MCF 10A (cell line): ENCODE measurements at places on chromosomes 4 and X. TPM values are rescaled to one million over a fixed set of nuclear protein-coding genes. Genes with fewer than 3 reads are reported as not detected.

Gene H2BW1
- not detected in 2 replicates for total RNA-seq

Gene COL25A1
- not detected in 2 replicates for total RNA-seq

Gene PDCL2
- not detected in 2 replicates for total RNA-seq

Gene PJA1
- total RNA-seq: 12.6 and 14.1 TPM in 2 replicates

Gene EXOC1L
- total RNA-seq: not detected in 2 replicates

Gene ZFP42
- not detected in 2 replicates for total RNA-seq

Gene LIN54
- 16.0 and 16.5 TPM in 2 replicates for total RNA-seq
